Activated CD8-positive, alpha-beta T cell treated with anti-CD3 and anti-CD28 coated beads, Interleukin-2, amount 10 ng/mL, durations not matched to agents 7 days and 5 days (primary cell): ENCODE measurements at places on chromosomes 2 and 18.

- DNase-seq: no peak
These were observed 21.6 kb downstream of the METAP1D start for GRCh38 chr2:172021074-172021931.

- no peak for DNase-seq
These were observed 54.9 kb upstream of the CYP1B1 start for GRCh38 chr2:38130876-38131275.

GRCh38 chr18:68791801-68792200 lies 6.1 kb upstream of the CCDC102B start:
- DNase-seq: no peak

GRCh38 chr18:51447351-51448342 lies 250.2 kb upstream of the MEX3C start:
- no peak for DNase-seq
